ENCODE measurements at places on chromosomes 3 and 15.

DNA sequence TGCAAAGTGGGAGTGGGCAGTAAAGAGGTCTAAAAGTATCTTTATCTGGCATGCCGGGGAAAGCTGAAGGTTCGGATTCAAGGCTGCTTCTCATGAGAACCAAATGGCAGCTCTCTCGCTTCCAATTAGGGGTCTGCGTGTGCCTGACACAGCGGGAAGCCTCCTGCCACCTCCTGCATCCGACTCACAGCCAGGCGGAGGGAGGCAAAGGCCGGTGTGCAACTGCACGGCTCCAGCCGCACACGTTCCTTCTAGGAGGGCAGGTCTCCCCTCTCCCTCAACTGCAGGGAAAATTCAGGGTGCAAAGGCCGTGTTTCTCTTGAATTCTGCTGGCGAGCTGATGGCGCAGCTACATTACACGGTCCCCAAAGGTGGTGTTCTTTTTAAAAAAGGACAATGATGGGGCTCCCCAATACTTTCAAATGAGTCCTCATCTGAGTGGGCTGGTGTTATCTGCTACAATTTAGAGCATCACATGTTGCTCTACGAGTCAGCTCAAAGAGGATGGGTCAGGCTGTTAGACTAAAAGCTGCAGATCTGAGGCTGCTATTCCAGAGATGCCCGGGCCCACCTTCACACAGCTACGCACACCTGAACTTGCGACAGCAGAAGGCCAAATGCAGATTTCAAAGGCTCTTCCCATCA is 226.6 kb downstream of the ADAMTS17 start:
- no peak for DNase-seq

GRCh38 chr3:183764847-183765731 is 60.3 kb downstream of the MAP6D1 start:
- no peak for DNase-seq

DNA sequence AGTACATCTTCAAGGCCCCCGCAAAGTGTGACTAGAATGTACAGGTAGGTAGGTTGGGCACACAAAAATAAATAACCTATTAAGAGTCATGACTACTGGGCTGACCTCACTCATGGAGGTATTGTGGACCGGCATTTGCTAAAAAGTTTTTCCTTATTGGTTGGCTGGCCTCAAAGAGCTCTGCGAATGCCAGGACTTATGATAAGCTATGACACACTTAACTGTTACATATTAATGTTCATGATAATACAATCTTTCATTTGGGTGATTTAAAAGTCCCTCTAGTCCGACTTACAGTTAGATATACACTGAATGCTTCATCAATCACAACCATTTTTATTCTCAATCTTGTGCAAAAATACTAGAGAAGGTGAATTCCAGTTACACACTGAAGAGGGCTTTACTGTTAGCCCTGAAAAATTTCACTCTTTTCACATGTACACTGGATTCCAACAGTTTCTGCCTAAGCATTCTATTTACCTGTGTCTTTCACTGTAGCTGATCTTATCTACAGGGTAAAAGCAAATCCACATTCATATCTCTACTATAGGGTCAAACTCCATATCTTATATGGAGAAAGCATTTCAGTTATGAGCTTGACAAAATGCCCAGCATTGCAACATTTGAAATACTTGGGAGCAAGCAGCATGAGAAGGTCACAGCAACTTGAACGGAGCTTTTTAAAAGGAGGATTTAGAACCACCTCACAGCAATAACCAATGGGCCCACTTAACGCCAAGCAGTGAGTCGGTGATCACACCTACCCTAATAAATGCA is 329.1 kb downstream of the FOXP1 start:
- no peak for DNase-seq

DNA sequence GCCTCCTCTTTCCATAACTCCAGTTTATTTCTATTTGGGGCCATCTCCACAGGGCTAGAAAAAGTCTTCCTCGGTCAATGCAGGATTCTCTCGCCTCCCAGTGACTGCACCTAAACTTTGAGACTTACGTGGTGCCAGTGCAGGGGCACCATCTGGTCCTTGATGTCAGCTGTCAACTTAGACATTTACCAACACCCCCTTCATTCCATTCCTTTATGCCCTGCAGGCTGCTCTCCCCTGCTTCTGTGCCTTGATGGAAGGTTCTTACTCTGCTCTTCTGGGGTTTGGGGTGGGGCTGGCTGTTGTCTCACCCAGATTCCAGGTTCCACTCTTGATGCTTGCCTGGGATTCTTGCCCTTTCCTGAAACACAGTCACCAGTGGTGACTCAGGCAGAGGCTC is 101.8 kb downstream of the ST8SIA2 start:
- DNase-seq = no peak

GRCh38 chr15:57159767-57160166 is 216.5 kb upstream of the CGNL1 start:
- DNase-seq = no peak

- DNase-seq = no peak
Observed at GRCh38 chr3:53300826-53301225, 45.0 kb upstream of the TKT start.

DNA sequence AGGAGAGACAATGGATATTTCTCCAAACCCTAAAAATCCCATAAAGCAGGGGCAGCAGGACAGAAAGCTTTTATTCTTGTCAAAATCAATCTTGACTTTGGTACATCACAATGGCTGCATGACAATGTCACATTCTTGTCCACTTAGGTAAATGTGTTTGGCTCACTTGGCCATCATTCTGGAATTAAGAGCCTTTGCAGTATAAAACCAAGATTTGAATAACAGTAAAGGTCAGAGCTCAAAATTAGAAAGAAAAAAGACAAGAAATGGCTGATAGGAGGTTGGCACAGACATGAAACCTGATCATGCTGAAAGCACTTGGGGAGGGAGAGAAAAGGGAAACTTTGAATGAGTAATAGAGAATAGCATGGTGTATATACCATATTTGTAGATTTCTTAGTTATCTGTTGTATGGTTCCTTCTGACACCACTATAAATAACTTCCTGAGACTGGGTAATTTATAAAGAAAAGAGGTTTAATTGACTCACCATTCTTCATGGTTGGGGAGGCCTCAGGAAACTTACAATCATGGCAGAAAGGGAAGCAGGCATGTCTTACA is 158.5 kb upstream of the SGO1 start:
- DNase-seq = no peak
